ENCODE measurements at places on chromosomes 2 and 18.

DNA sequence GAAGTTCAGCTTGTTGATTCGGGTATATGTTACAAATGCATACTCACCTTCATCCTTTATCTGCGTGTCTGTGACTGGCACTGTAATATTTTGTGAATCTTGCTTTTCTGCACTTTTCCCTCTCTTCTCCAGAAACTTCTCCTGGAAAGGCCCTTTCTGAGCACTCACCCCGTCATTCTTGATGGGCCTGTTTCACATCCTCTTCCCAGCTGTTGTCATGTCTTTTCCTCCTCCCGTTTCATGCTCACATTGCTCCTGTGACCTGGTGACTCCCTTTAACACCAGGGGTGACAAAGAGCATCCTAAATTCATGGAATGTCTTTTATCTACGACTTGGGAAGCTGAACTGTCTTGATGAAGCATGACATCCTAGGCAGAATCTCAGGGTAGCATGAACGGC, 65.8 kb downstream of the CD8B2 start:
- DNase-seq = no peak

- DNase-seq = no peak
Measured at GRCh38 chr2:68182902-68183301, 25.2 kb downstream of the PNO1 start.

GRCh38 chr2:19806591-19806990, 95.2 kb downstream of the TTC32 start:
- no peak for DNase-seq

DNA sequence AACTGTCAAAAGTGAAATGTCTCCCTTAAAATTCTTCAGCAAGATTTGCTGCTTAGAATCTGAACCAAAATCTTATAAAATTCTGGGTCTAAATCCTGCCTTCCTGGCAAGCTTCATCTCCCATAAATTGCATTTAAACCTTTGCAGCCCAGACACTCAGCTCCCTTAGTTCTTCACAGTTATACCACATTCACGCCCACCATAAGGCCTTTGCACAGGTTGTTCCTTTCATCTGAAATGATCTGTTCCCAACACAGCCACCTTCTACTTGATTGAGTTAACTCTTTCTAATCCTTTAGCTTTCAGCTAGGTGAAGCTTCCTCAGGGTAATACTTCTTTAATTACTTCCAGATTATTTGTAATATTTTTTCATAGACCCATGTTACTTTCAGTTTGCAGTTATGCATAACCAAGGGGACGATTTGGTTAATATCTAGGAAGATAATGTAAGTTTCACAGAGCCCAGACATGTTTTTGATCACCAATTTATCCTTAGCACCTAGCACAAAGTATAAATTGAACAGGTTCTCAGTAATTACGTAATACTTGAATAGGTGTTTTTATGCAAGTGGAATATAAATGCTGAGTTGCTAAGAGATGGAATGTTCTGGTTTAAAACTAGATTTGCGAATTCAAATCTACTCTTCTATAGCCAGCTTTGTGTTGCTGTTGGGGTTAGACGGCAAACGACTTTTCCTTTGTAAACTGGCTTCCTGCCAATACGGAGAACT, 779.7 kb upstream of the PKDCC start:
- DNase-seq = no peak

- no peak for DNase-seq
Measured at GRCh38 chr2:38315707-38316333, 61.3 kb downstream of the ATL2 start.

DNA sequence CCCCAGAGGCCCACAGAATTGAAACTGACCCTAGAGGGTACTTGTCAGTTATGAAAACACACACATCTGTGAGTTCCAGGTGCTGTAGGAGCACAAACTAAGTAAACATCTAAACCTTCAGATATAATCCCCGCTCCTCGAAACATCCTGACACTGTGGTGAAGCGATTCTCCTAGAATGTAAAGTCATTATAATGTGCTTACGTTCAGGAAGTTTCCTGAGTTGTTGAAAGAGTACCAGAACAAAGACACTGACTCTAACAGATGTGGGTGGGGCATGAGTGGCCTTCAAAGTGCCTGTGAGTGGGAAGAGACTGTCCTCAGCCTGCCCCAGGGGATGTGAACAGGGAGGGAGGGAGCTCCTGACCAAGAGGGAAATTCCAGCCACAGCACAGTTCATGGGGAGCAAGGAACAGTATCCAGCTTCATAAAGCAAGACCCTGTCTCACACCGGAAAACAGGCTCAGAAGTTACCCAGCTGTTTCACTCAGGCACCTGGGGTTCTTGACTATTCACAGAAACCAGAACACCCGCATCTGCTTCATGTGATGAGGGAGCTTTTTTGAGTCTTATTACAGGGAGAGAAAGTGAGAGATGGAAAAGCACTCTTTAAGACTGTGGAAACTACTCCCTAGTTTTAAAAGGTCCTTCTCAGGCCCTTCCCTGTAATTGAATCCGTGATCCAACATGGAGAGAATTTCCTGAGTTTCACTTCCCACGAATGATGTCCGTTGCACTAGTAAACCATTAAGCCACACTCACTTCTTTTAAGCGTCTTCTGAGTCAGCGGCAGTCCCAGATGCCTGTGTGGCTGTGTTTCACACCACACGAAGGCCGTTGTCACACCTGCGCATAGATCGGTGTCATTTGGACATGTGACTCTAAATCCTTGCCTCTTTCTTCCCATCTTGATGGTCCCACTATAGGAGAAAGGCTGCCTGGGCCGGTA, 88.6 kb upstream of the EML6 start:
- no peak for DNase-seq

GRCh38 chr2:42519624-42520023, 25.8 kb upstream of the KCNG3 start:
- DNase-seq = no peak

GRCh38 chr2:46504685-46505471, 25.5 kb downstream of the TMEM247 start:
- no peak for DNase-seq

DNA sequence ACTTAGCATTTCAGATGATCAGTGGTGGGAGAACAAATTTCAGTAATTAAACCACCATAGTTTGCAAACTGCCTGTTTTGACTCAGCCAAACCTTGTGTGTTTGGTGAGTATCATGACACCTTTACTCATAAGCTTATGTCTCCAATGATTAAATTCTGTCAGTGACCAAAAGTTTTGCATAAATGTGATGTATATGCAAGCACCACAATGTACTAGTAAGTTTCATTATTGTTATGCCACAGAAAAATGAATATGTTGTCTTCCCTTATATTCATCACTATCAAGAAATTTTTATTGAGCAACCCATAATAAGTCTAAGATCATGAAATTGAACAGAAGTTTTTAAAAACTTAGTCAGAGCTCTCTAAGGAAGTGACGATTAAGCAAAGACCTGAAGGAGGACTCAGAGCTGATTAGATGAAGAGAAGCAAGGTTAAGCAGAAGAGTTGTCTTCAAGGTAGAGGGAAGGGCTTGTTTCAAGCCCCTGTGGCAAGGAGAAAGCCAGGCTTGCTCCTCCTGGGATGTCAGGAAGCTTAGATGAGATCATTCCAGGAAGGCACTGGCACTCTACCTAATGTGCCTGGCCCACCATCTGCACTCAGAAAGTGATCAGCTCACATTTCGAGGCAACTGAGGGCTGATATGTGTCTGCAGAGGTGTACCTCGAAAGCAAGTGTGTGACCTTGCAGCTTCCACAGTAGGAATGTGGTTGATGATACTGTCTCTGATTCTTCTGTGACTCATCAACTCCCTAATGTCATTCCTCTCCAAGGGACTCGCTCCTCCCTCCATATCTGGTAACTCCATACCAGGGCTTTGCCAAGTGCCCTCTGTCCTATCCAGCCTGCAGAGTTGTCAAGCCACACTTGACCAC, 54.7 kb downstream of the KCTD18 start:
- DNase-seq = no peak

DNA sequence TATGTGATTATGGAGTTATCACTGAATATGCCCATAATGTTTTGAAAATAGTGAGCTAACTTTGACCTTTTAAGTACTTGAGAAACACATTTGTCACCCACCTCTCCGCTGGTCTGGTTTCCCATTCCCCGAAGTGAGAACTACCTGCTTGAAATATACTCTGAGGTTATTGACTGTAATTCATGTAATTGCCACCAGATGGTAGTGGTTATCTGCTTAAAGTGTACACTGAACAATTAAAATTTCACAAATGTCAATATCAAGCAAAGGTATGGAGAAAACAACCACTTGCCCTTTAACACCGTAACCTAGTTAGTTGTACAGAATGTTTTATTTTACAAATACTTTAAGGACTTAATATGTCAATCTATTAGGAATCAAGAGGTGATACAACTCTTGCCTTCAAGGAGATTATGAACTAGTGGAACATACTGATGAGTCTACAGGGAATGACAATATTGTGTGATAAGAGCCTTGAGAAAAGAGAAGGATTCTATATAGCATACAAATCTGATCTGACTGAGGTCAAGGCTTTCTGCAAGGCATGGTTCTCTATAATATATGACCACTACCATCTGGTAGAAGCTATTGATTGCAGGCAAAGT, 316.8 kb upstream of the KCNH7 start:
- no peak for DNase-seq

DNA sequence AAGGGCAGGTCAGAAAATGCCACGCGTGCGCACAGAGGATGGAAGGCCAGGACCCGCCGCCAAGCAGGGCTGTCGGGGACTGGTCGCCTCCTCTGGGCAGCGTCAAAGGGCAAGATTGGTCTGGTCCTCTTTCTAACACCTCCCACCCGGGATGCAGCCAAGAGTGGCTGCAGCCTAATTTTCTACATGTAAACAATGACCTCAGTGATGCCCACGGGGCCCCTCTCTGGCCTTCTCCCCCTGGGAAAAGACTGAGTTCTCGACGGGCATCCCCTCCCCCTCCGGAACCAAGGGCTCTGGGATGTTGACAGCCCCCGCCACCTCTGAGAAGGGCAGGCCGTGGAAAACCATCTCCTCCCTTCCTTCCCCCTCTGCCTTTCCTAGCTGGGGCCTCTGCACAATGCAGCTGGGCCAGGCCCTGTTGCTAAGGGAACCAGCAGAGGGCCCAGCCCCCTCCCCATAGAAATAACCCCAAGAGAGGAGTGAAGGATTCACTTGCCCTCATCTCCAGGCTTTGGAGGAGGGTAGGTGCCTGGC, 80.0 kb upstream of the ZNF532 start:
- no peak for DNase-seq

DNA sequence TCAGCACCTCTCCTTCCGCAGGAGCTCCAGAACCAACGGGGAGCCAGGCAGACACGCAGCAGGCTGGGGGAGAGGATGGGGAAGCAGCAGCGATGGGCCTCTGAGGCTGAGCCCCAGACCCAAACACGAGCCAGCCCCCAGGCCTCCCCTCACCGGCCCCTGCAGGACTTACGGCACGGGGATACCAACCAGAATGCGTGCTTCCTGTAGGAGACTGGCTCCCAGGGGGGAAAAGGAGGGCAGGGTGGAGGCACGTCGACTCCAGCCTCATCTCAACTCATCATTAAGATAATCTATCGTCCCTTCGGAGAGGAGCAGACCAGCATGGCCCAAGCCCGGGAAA, 495.1 kb upstream of the MYT1L start:
- DNase-seq = no peak

DNA sequence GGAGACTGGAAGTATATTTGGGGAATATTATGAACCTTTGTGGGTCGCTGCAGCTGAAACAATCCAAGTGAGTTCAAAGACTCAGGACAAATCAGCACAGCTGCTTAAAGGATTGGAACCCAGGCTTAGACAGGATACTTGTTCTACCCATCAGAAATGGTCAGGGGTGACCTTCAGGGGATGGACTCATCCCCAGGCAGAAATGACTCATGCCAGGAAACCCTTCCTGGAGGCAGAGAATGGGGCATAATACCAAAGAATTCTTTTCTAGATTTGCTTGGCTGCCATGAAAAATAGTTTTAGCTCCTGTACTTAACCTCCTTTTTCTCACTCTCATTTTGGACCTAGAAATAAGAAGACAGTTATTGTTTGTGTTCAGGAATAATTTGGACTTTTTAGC, 425.5 kb downstream of the TSN start:
- DNase-seq = no peak

- no peak for DNase-seq
Measured at GRCh38 chr2:113867571-113867970, 22.3 kb upstream of the ACTR3 start.

DNA sequence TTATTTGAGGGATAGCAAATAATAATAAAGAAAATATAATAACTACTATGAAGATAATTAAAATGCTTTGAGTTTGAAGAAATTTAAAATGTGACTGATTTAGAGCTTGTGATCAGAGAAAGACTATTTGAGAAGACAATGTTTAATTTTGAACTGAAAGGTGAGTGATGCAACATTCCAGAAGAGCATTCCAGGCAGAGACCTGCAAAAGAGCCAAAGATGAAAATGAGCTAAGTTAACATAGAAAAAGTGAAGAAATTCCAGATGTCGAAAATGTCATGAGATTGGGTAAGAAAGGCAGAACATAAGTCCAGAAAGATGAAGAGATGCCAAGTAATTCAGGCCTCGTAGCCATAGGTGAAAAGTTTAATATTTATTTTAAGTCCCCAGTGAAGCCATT, 215.8 kb downstream of the FSIP2 start:
- DNase-seq = no peak

DNA sequence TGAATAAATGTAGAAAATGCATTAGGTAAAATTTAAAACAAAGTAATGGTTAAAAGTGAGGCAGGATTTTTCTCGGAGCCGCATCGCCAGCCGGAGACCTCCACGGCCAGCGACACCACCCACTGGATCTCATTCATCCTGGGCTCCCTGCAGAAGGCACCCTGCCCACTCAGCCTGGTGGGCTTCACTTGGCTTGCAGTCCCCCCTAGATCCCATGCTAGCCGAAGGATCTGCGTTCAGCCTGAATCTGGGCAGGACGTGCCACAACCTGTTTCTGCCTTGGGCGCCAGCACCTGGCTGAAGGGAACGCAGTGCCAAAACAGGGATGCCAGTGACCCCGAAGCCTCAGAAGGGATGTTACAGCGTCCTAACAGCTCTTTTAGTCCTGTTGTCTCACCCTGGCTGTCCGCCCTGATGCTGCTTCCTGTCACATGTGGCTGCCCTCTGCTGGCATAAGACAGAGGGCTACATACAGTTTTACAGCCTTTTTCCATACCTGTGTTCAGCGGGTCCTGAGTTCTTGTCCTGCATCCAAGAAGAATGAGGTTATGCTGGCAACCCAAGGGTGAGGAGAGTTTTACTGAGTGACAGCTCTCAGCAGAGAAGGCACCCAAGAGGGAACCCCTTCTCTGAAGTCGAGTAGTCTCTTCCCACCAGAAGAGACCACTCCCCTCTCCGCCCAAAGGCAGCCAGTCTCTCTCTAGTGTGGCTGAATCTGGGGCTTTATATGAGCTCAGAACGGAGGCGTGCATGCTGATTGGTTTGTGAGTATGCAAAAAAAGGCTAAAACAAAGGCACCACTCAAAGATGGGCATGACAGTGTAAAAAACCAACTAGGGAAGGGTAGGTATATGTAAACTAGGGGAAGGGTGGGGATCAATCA, 173.1 kb upstream of the GYPC start:
- DNase-seq = no peak

All from effector CD8-positive, alpha-beta T cell (primary cell).